Prostate gland (tissue), 2 donors: ENCODE measurements at places on chromosomes 1 and 21.

GRCh38 chr1:61645476-61645875 is 79.5 kb downstream of the TM2D1 start:
- no peak for DNase-seq

- no peak for DNase-seq
These were observed 4.9 kb upstream of the AK5 start for GRCh38 chr1:77276941-77277340.

- no peak for DNase-seq
These were observed 1643.8 kb downstream of the MRPL39 start for GRCh38 chr21:23963454-23963853.

DNA sequence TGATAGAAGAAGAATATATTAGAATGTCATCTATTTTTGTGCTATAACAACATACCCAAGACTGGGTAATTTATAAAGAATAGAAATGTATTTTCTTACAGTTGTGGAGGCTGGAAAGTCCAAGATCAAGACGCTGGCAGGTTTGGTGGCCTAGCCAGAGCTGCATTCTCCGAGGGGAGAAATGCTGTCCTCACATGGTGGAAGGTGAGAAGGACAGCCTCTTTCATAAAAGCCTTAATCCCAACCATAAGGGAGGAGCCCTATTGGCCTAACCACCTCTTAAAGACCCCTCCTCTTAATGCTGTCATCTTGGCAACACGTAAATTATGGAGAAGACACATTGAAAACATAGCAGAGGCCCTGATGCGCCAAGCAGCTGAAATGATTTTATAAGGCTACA is 60.1 kb upstream of the KAZN start:
- no peak for DNase-seq

DNA sequence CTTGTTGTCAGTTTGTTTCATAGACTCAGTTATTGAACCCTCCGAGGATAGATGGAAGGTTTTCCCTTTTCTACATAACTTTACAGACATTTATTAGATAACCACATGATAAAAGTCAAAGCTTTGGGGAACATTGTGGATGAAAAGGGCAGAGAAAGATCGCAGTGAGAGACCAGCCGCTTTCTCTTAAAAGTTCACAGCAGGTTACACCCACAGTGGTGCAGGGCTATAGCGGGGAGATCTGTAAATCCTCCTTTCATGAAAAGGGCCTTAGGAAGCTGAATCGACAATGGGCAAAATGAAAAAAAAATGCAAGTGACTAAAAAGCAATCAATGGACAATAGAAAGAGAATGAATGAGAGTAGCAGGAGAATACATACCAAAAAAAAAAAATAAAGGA is 218.6 kb downstream of the GRIK1 start:
- DNase-seq: no peak

- no peak for DNase-seq
These were observed 66.1 kb downstream of the EPS15 start for GRCh38 chr1:51453010-51453409.

DNA sequence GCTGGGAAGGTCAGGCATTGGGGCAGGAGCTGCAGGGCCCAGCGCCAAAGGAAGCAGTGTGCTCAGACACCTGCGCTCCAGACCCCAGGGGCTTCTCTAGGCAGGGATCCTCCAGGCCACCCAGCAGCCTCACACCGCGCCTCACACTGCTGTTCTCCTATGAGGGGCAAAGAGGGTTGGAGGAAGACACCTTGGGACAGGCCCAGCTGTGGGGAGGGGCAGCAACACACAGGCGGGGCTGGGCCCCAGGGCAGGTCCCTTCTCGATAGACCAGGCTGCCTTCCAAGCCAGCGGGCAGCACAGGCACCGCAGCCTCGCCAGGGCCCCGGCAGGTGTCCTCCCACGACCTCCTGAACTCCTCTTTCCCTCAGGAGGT is 20.7 kb upstream of the PRSS38 start:
- DNase-seq: no peak

- no peak for DNase-seq
These were observed 13.8 kb downstream of the PAXBP1 start for GRCh38 chr21:32757804-32758203.

DNA sequence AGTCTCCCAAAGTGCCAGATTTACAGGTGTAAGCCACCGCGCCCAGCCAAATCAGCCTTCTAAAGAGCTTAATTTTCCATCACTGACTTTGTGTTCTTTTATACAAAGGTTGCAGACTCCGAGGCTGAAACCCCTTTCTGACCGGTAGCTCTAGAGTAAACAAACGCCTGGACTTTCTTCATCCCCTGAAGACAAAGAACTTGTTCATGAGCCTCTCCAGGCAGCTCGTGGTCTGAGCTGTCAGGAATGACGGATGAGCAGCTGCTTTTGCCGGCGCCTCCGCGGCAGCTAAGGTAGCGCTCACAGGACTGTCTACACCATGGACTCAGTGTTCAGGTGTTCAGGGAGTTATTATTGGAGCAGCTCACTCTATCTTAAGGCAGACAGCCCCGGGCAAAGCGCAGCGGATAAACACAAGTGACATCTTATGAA is 128.5 kb upstream of the ERRFI1 start:
- peak; percentile 37 for DNase-seq

DNA sequence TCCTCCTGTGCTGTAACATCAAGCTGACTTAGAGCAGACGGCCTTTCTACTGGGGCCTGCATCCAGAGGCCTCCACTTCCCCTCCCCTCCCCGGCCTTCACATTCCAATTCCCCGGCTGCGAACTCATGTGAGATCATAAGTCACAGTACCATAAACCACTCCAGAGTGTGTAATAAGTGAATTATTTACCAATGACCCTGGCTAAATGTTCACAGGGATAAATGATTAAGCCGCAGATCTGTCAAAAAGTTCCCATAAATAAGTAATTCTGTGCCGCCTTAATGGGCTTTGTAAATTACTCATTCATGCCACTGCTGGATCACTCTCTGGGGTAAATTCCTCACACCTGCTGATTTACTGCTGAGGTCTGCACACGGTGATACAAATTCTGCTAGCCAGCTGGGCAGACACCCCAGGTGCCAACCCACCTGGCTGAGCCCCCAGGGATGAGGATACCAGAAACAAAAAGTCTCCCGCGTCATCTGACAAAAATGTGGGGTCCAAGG is 27.4 kb upstream of the KIRREL1 start:
- DNase-seq: no peak

DNA sequence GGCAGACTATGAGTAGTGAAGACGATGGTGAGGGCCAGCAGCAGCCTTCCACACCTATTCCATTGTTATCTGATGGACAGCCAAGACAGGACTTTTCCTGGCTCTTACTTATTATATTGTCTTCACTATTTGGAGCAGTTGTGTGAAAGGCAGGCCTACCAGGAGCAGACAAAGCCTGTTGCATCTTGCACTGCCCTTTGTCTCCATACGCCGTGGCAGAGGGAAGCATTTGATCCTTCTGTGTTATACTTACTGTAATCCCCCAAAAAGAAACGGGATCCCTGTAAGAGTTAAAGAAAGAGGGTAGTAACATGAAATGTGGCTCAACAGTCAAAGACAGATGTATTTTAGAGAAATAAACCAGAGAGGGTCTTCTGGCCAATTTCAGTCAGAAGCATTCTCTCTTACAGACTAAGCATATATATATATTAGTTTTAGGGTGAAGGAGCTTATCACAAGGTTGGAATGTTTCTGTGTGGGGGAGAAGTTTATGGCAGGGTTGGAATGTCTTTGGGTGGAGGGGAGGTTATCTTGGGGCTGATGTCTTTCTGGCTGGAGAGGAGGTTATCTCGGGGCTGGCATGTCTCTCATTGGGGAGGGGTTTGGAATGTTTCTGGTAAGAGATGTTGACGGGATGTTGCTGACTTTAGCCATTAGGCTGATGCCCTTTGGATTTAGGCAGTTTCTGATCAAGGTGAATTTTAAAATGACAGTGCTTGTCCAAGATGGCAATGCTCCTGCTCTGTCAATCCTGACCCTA is 23.4 kb upstream of the HSD3B1 start:
- DNase-seq: no peak

DNA sequence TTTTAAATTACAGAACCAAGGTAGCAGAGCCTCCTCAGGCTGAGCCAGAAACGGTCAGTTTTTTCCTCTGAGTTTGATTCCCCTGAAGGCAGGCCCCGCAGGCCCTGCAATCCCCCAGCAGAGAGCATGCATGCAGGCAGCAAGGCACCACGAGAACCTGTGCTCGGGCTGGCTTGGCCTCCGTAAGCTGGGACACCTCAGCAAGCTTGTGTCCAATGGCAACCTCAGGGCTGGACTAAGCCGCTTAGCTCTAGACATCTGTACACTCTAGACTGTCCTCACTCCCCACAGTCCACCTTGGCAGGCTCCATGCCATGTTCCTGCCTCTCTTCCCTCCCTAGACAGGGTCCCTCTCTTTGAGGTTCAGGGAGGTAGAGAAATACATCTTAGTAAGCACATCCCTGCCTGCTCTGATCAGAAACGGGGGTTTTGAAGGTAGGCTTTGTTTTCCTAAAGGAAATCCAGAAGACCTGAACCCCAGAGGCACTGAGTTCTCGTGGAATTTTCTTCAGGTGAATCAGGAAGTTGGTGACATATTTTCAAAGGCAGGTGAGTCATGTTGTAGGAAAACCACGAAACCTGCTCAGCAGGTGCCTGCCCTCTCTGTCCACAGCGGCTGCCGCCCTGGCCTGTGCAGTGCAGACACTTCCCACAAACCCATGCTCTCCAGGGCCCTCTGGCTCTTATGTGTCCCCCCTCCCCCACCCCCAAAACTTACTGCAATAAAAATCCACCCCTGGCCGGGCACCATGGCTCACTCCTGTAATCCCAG is 7.0 kb downstream of the TMEM63A start:
- peak; percentile 78 for DNase-seq

DNA sequence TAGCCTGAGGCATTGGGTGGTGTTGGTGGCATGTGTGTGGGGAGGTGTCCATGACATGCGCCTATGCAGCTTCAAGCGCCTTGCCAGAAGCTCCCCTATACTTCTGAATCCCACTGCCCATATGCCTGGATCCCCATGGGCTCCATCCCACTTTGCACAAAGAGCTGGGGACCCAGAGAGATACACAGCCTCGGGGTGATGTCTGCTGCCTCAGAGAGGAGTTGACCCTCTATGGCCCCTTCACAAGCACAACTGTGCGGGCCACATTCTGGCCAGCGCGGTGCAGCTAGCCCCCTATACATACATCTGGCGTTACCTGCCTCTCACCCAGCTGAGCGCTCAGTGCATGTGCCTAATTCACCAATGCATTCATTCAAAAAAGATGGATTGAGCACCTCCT is 9.6 kb upstream of the PTPRF start:
- DNase-seq: no peak

- DNase-seq: no peak
These were observed 20.2 kb upstream of the RABGGTB start for GRCh38 chr1:75765697-75766355.

- DNase-seq: no peak
These were observed 42.1 kb upstream of the IPO9 start for GRCh38 chr1:201786824-201787223.

DNA sequence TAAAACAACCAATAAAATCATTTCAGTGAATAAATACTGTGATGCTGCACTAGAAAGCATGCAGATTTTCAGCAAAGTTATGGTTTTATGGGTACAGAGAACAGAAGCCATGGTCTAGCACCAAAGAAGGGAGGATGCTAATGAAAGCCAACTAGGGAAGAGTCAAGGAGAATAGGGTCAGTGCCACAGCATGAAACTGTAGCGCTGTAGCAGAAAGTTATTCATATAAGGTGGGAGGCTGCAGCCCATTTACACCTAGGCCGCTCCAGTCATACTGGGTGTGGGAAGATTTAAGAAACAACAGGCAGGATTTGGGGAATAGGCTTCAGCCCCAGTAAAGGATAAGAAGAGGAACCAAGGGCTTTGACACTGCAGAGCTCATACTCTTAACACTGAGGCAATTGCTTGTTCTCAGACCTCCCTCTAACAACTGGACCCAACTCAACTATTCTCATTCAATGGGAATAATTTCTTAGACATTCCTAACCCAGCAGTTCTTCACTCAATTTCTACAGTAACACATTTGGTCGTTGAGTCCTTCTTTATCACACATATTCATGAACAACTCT is 4.4 kb downstream of the IFI16 start:
- DNase-seq: no peak
